ENCODE measurements at places on chromosomes 7 and 10.
A peak's percentile ranks its signal among the peaks of the same experiment; 100 is the strongest.

GRCh38 chr7:155416646-155417380 is 41.1 kb upstream of the EN2 start:
- DNase-seq, result no peak

DNA sequence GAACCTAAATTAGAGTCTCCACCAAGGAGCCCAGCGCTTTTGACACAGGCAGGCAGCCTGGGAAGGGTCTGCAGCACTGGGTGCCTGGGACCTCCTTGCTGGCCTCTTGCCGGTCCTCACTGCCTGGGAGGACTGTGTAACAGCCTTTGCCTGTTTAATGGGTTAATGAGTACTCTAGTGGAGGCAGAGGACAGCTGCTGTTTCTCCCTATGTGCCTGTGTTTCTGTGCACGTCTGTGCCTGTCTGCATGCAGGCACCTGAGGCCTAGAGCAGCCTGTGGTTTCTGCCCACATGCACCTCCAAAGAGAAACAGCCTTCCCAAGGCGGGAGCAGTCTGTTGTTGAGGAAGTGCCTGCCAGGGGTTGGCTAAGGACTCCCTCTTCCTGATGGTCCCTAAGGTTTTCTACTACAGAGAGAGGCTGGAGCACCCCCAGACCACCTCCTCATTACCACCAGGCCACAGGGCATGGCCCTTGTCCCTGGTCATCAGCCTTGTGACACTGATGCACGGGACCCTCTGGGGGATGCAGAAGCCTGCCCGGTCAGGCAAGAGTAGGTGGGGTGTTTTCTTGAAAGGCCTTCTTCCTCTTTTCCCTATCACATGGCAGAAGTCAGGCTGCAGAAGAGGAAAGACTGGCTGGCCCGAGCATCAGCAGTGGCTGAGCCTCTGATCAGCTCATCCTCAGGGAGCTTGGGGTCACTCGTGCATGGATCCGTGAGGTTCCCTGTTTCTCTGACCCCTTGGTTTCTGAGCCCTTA is 14.2 kb downstream of the SLC29A3 start:
- DNase-seq, result no peak

DNA sequence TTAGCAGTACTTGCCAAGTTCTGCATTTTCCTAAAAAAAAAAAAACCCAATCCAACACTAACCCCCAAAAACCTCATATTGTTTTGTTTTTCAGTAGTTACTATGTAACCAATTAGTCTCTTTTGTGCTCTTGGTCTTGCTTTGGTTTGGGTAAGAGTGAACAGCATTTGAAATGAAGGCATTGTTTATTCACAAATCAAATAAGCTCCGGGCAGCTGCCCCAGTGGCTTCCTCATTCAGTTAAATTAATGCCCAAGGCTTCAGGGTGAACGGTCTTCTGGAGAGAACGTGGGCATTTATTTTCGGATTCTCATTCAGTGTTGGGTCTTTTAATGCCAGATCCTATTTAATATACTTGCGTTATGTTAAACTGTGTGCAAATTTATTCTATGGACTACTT is 108.7 kb downstream of the GFRA1 start:
- DNase-seq, result no peak

DNA sequence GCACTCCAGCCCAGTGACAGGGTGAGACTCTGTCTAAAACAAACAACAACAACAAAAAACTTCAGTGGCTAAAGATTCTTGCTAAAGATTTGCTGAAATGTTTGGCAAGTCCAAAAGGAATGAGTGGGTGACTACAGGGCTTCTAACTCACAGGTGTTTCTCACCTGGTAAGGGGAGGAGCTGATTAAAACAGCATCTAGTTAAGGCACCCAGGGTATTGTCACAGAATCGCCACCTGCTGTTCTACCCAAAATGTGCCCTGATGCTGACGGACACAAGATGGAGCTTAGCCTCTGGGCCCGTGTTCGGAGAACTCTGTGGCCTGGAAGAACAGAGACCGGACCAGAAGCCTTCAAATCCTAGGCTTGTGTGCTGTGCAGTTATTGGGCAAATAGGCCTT is 336.0 kb upstream of the GALNT17 start:
- DNase-seq, result no peak

GRCh38 chr7:80681272-80681885 is 42.9 kb downstream of the CD36 start:
- DNase-seq, result no peak

DNA sequence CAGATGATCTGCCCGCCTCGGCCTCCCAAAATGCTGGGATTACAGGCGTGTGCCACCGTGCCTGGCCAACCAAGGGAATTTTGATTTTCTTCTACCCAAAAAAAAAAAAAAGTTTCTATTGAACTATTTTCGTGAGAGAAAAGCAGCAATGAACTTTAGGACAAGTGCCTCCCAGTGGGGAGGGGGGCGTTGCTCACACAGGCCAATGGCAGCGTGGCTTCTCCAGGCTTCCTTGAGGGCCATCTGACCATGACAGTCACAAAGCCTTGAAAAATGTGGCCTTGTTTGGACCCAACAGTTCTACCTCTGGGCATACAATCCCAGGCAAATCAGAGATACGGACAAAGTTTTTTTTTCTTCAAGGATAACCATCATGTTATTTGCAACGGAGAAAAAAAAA is 56.0 kb downstream of the TNRC18 start:
- DNase-seq, result no peak

- DNase-seq, result peak; percentile 42
Measured at GRCh38 chr7:72058579-72058978, 353.6 kb downstream of the CALN1 start.

DNA sequence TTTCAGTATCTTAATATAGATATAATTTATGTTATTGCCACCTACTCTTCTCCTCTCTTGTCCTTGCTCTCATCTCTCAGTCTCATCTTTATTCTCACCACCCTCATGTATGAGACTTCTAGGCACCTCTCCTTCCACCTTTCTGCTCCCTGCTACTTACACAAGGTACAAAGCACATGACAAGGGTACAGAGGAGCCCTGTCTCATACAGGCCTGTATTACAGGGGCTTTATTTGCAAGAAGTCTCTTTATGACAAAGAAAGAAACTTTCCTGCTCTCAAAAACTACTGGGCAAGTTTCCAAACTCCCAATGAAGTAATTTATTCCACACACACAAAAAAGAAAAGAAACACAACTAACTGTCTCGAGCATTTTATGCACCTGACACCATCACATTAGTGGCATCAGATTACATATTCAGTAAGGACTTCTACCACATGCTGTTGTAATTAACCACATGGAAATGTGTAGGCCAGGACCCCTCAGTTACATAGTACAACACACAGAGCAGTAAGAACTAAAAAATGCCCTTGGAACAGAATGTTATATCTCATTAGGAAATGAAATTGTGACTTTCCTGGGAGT is 253.1 kb downstream of the FZD1 start:
- DNase-seq, result no peak

DNA sequence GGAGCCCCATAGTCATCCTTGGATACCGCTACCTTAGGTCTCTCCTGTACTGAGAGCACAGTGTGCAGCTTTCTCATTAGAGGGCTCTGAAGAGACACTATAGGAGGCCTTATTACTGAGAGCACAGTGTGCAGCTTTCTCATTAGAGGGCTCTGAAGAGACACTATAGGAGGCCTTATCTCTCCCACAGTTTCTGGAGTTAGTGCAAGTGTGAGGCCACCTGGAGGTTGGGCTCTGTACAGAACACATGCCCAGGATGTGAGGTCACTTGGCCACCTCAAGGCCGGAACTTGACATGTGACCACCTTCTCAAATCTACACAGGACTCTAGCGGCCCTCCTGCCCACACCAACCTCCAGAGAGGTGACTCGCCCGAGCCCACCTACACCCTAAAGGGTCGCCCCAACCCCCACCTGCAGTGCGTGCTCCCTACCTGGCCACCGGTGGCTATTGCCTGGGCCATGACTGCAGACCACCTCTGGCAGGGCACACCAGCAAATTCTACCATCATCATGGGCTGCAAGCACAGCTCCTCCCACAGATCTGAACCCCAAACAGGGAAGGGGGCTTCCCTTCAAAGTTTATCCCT is 24.6 kb downstream of the FRMPD2 start:
- DNase-seq, result peak; percentile 75

DNA sequence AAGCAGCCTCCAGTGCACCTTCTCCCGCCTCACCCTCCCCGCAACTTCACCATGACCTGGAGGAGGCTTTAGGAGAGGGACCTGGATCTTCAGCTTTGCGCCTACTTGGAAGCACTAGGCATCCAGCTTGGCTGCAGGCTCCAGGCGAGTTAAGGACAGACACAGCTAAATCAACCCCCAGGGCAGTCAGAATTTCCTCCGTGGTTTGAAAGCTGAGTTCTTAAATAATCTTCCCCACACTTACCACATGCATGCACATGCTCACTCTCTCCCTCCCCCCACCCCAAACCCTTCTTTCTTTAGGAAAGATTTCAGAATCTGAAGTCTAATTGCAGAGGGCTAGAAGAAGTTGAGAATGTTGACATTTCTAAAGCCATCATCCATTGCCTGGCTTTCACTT is 36.7 kb upstream of the LRRC4 start:
- no peak for DNase-seq

Data from osteocyte (in vitro differentiated cells).